ENCODE measurements at places on chromosomes 7 and 10.
A peak's percentile ranks its signal among the peaks of the same experiment; 100 is the strongest.

DNA sequence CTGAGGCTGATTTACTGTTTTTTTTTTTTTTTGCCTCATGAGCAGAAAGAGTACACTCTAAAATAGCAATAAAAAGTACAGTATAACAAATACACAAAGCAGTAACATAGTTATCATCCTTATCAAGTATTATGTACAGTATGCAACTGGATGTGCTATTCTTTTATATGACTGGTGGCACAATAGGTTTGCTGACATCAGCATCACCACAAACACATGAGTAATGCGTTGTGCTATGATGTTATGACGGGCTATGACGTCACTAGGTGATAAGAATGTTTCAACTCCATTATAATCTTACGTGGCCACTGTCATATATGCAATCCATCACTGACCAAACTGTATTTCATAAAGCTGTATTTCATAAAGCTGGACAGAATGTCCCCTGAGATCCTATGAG is 189.2 kb upstream of the GLI3 start:
- no peak for DNase-seq

GRCh38 chr7:87875151-87876039 is 765 bp downstream of the SLC25A40 start:
- DNase-seq = no peak

- no peak for DNase-seq
Observed at GRCh38 chr7:151275813-151276577, 27.5 kb upstream of the SMARCD3 start.

GRCh38 chr7:115363916-115364315 is 442.0 kb downstream of the MDFIC start:
- no peak for DNase-seq

DNA sequence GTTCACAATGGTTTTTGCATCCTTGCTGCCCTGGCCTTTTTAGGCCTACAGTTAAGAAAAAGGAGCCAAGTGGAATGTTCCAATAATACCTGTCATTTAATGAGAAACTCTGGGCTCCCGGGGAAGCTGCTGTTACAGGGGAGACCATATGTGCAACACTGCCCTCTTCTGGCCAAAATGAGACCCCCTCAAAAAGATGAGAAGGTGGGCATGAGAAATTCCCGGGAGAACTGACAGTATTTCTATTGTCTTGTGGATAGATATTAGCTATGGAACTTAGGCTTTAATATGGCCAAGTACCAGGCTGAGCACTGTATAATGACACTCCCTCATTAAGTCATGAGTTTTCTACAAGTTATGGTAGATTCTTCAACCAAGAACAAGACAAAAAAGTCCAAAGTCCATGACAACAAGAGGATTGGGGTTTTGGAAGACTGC is 99.4 kb downstream of the CCDC3 start:
- DNase-seq = no peak

DNA sequence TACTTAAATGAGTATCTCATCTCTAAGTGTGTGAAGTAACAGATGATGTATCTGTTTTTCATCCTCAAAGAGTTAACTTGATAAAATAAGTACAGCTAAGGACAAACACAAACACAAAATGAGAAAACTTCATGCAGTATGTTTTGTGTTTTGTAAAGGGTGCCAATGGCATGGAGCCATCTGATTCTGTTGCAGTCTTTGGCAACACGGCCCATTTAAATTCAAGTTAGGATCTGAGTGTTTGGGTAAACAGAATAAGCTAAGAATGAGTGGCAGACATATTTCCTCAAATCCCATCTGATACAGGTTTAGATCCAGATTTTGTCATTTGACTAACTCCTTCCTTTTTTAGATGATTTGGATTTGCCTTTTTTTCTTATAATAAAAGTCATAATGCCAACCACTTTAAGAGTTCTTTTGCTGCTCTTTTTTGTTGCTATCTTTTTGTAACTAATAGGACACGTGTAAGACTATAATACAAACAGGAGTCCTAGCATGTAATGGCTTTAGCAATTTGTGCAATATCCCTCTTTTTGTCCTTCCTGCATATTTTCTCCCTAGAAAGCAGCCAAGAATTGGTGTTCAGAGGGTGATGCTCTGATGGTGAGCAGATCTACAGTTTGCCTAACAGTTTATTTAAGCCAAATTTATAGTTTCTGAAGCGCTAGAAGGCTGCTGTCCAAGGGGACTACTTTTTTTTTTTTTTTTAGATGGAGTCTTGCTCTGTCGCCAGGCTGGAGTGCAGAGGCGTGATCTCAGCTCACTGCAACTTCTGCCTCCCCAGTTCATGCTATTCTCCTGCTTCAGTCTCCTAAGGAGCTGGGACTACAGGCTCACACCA is 18.9 kb upstream of the ACTA2 start:
- DNase-seq = no peak

DNA sequence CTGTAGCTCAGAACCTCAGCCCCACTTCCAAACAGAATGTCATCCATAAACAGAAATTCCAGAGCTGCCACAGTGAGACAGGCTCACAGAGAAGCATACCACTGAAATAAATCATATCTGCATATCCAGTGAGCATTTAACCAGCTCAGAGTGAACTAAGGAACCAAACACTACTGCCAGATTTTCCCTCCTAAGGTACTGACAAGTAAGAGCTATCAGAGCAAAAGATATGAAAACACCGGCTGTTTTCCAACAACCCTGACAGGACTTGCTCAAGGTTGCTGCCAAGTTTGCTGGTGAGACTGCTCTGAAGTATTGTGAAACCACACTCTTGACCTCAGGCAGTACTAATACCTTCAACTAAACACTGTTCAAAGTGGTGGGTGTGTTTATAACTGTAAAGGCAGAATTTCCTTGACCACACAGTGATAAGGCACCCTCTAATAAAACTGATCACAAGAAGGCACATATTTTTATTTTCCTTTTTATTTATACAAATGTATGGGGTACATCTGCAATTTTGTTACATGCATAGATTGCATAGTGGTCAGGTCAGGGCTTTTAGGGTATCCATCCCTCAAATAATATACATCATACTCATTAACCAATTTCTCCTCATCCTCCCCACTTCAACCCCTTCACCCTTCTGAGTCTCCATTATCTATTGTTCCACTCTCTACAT is 18.3 kb downstream of the SGMS1 start:
- DNase-seq = no peak

DNA sequence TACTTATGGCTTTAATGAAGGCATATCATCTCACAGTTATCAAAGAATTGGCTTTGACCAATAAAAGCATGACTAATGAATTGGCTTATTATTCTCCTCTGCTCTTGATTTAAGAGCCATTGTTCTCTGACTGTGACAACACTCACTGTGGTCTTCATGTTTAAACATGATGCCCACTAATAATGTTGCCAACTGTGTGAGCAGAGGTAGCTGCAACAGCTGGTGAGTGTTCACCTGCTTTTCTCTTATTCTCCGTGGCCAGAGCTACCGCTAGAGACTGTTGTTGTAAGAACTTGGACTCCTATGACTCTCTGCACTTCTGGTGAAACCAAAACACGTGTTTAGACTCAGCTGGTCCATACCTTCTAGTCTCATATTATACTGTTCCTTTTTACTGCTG is 335.9 kb downstream of the XPNPEP1 start:
- no peak for DNase-seq

- no peak for DNase-seq
Observed at GRCh38 chr7:130632111-130632510, 36.4 kb downstream of the COPG2 start.

GRCh38 chr10:87093632-87094372 is 841 bp downstream of the GLUD1 start:
- peak; percentile 25 for DNase-seq

DNA sequence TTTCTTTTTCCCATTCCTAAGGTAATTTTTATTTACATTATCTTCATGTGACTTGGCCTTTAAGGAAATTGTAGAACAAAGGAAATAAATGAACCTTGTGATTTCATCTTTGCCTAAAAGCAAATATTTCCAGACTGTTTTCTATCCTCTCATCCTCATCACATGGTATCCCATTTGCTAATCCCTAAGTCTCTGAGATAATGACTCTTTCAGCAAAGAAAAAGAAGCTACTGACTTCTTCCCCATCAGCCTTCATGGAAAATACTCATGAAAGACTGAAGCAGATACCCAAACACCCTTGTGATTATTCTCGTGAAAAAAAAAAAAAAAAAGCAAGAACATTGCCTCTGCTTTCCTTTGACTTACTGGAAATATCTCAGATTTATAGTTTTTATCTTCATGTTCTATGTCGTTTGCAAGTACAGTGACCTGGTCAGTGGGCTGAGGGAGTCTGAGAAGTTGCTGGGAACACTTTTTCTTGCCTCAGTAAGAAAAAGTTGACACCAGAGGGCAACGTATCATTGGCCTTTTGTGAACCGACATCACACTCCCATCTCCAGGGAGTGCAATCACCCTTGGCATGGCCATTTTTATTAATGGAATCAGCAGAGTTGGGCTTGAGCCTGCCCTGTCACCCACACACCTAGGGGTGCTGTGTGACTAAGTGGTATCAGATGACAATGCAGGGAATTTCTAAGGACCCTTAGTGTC is 246.0 kb upstream of the KMT2E start:
- no peak for DNase-seq

DNA sequence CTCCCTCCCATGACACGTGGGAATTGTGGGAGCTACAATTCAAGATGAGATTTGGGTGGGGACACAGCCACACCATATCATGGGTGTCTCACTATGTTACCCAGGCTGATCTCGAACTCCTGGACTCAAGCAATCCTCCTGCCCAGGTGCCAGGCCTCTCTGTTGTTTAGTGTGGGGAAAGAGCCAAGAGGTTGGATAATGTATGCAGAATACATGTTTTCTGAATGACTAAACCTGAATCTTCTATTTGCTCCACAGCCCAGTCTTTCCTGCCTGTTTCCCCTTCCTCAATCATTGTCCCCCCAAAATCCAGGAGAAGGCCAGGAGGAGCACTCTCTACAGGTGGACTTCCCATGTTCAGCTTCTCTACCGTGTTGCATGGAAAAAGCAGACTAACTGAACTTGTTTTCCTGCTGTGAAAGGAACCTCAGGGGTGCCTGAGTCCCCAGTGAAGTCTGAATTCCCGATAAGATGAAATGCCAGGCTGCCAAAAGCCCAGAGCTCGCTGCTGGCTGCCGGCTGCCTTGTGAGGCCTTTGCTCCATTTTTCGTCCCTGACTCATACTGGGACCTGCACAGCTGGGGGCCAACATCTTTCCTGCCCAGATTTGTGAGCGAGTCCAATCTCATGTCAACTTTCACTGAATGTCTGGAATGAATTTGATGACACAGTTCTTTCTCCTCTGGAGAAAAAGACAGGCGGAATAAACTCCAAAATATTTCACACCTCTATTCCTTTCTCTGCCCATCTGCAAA is 588.0 kb downstream of the CALN1 start:
- DNase-seq = no peak

DNA sequence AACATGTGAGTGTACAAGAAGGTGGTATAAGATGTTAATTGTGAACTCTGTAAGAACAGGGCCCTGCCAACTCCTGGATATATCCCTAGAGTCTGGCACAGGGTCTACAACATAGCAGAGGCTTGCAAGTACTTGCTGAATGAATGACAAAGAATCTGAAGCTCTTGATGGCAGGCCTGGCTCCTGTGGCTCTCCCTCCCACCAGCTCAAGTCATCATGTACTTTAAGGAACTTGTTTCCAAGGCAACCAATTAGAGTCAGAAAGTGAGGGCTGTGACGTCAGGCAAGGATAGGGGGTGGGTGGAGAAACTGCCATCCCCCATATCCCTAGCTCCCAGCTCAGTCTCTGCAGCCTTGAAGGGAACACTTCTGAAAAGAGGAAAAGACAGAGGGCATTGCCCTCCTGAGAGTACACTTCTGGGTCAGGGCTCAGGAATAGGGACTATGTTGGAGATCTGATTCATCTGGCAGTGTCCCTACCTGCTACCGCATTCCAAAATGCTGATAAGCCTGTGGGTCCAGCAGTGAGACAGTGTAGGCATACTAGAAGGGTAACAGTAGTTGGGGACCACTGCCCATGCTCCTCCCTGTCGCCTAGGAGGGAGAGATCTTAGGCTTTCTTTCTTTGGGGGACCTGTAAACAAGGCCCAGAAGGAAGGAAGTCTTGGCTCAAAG is 34.6 kb upstream of the BTRC start:
- no peak for DNase-seq

Data from CD14-positive monocyte (primary cell).